Fibroblast of skin of left biceps (primary cell): ENCODE measurements at places on chromosomes 12 and 14.

- DNase-seq: no peak
Observed at GRCh38 chr12:108638141-108638827, 4.6 kb upstream of the SELPLG start.

DNA sequence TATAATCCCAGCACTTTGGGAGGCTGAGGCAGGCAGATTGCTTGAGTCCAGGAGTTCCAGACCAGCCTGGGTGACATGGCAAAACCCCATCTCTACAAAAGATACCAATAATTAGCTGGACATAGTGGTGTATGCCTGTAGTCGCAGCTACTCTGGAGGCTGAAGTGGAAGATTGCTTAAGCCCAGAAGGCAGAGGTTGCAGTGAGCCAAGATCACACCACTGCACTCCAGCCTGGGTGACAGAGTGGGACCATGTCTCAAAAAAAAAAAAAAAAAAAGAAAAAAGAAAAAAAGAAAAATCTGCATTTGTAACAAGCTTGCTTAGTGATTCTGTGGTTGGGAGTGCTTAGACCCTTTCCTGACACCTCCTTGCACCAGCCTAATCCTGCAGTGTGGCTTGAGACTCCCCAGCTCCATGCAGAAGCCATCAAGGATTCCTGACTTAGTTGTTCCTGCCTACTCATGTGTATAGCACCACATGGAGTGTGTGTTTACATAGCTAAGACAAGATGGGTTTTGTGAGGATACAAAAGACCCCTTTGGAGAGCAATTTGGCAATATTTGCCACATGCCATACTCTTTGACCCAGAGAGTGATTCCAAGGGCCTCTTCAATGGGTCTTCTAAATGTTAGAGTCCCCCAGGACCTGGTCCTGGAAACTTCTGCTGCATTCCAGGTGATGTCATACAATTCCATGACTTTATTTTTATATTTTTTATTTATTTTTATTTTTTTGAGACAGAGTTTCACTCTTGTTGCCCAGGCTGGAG is 5.1 kb upstream of the TMED10 start:
- no peak for DNase-seq

GRCh38 chr12:106170285-106170684 is 31.5 kb upstream of the NUAK1 start:
- DNase-seq: peak; percentile 62

DNA sequence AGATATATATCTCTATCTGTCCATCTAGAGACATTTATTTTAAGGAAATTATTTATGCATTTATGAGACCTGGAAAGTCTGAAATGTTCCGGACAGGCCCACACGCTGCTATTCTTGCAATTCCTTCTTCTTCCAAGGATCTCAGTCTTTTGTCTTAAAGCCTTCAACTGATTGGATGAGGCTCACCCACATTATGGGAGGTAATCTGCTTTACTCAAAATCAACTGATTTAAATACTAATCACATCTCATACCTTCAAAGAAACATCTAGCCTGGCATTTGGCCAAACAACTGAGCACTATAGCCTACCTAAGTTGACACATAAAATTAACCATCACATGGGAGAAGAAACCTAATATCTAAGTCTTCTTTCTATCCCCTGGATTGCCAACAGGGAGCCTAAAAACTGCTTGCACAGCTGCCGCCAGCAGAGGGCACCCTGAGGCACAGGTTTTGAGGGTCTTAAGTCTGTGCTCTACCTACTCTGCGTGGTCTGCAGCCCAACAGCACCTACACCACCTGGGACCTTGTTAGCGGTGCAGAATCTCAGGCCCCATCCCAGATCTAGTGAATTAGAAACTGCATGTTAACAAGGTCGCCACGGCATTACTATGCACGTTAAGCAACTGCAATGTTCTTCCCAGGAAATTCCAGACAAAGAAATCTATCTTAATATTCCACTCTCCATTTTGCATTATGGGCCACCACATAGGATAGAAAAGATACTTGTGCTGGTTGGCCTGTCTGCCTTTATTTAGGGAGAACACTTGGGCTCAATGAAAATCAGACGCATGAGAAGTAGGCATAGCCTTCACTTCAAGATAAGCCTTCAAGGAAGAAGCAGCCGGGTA is 249.7 kb downstream of the FOXG1 start:
- no peak for DNase-seq

GRCh38 chr12:68264158-68264855 is 10.9 kb upstream of the IL22 start:
- no peak for DNase-seq

- DNase-seq: no peak
Observed at GRCh38 chr14:105862581-105863239, 336.3 kb downstream of the TMEM121 start.

- no peak for DNase-seq
Observed at GRCh38 chr12:130280231-130280630, 57.5 kb upstream of the PIWIL1 start.

- no peak for DNase-seq
Observed at GRCh38 chr12:89504560-89505346, 19.8 kb downstream of the GALNT4 start.

- DNase-seq: no peak
Observed at GRCh38 chr14:65901595-65901994, 489.1 kb downstream of the FUT8 start.

GRCh38 chr12:68065687-68066086 is 76.4 kb downstream of the IFNG-AS1 start:
- DNase-seq: no peak

- no peak for DNase-seq
Observed at GRCh38 chr14:100610511-100611217, 23.4 kb upstream of the BEGAIN start.

GRCh38 chr14:99256483-99256874 is 15.5 kb downstream of the BCL11B start:
- DNase-seq: no peak

DNA sequence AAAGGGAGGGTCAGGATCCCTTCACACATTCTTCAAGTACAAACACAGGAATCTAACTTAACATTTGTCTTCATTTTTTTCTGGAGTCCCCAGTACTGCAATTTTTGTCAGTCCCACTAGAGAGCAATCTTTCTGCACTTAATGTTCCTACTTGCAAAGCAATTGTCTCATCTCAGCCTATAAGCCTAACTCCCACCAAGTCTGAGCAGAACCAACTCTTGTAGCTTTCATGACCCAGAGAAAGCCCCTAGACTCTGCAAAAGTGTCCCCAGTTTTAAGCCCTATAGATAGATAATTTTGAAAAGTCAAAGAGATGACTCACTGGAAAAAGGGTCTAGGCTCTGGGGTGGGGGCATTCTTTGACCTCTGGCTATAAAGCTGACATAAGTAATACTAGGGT is 1.8 kb upstream of the ZBTB39 start:
- DNase-seq: peak; percentile 20

DNA sequence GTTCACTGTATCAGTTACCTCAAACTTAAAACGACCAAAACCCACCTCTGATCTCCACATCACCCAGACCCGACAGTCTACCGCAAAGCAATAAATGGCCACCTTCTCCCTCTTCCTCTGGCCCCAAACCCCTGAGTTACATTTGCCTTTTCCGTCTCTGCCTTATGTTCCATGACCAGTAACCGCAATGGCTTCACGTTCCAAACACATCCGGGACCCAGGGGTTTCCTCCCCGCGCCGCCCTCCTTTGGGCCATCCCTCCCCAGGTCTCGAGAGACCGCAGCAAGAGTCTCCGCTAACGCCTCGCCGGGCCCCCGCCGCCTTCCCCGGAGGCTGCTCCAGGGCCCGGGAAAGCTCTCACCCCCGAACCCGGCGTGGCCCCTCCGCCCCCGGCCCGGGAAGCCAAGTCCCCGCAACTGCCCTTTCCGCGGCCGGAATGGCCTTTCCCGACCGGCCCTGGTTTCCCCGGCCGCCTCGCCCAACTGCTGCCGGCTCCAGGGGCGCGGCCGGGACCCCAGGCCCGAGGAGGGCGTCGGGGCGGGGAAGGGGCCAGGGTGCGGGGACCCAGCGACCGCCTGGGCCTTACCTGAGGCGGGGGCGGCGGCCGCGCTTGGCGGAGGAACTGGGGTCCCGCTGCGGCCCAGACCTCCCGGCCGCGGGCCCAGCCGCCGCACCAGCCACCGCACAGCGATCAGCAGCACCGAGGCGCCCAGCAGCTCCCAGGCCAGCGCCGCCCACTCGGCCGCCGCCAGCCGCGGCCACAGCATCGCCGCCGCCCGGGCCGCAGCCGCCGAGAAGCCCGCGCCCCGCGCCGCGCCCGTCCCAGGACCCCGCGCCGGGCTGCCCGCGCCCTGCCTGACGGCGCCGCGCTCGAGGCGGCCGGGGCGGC is at the start of gene ANKLE2:
ANKLE2 (minus strand) TSS at position 801 of the 889 bp plus-strand sequence; CDS start at position 767, 34 bp downstream.
- no peak for DNase-seq

- no peak for DNase-seq
Observed at GRCh38 chr12:65630555-65630954, 193.7 kb upstream of the HMGA2 start.
